ENCODE measurements at places on chromosomes 7 and 10.

DNA sequence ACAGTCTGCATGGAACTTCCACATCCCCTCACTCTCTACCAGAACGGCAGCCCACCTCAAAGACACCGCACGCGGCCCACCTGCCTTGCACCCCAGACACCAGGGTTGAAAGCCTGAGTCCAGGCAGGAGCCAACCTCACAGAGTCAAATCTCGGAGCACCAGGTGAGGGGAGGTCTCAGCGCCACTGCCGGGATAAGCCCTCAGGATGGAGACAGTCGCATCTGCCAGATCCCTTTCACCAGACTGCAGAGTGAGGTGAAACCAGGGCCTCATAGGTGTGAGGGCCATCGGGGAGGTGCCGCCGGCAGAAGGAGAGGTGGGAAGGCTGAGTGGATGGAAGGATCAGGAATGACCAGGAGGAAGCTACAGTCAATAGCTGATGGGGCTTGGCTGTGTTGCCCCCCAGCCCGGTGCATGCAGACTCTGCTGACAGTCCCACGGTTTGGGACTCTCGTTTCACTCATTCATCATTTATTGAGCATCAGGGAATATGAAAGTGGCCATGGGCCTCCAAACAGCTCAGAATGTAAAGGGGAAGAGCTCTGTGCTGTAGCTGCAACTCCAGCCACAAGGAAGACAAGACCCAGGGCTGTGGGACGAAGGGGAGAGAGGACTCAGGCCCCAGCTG, 315.0 kb downstream of the PTPRN2 start:
- DNase-seq = no peak

GRCh38 chr10:76547352-76547972, 1090.1 kb downstream of the KCNMA1 start:
- peak; percentile 92 for DNase-seq

GRCh38 chr7:121873289-121874194, 581 bp downstream of the PTPRZ1 start:
- DNase-seq = peak; percentile 31

DNA sequence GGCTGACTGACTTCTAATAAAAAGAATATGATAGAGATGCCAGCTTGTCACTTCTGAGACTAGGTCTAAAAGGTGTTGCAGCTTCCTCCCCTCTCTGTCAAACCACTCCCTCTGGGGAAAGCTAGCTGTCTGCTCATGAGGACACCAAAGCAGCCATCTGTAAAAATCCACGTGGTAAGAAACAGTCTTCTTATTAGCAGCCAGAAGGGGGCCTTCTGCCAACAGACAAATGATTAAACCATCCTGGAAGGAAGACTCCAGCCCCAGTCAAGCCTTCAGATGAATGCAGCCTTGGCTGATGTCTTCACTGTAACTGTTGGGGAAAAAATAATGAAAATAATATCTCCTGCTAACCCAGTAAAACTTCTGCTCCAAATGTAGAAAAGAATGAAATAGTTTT, 41.9 kb upstream of the DAGLB start:
- no peak for DNase-seq

DNA sequence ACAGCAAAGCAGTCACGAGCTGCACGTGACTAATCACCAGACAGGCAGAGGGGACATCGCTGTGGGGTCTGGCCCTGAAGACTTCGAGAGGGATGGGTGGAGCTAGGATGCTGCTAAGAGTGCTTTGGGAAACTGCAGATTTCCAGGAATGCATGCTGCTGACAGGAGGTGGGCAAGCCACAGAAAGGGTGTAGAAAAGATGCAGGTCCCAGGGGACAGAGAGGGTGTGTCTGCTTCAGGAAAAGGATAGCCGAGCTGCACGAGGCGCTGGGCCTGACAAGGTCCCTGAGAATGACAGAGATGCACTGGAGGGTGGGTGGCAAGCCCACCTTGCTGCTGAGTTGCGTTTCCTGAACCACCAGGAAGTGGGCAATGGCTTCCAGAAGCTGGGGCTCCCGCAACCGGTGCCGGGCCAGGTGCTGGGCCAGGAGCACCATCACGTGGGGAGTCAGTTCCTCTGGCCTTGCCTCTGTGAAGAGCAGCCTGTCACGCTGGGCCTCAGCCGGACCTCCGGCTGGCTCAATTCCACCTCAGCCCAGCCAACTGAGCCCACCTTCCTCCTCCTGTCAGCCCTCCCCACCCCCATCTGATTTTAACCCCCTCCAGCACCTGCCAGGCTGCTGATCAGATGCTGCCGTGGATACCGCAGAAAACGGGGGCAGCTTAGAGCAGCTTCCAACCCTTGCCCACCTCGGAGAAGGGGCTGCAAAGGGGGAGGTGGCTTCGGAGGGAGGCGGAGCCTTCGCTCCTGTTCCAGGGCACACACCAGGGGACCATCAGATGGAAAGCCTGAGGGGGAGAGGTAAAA, 2.2 kb downstream of the FASTK start:
- DNase-seq = no peak

- DNase-seq = no peak
These were observed 84.3 kb downstream of the TCERG1L start for GRCh38 chr10:131227163-131227740.

DNA sequence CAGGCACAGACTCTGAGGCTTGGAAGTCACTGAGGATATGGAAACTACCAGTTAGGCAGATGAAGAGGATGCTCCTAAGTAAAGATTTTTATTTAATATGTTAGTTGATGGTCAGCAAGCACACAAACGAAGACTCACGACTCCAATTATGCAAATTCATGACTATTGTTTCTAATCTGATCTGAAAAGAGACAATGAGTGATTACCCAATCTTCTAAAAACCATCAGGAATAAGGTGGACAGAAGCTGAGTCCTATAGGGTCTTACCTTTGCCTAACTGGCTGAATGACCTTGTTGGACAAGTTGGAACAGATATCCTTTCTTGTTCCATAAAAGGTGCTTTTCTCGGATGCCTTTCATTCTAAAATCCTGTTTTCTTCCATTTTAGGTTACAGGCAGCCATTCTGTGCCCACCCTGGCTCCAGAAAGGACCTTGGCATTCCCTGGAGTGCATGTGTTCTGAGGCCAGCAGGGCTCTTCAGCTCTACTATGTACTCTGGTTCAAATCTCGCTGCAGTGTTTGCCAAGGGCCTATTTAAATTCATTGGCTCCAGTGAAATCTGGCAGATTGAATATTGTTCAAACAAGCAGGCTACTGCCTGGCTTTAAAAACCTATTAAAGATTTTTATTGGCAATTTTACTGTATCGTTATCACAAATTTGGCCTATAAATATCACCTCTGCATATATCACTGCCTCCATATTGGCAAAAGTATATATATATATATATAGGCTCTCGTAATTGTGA, 77.5 kb downstream of the SLC25A13 start:
- DNase-seq = no peak

- DNase-seq = no peak
These were observed 35.0 kb downstream of the KIF11 start for GRCh38 chr10:92627845-92628480.

DNA sequence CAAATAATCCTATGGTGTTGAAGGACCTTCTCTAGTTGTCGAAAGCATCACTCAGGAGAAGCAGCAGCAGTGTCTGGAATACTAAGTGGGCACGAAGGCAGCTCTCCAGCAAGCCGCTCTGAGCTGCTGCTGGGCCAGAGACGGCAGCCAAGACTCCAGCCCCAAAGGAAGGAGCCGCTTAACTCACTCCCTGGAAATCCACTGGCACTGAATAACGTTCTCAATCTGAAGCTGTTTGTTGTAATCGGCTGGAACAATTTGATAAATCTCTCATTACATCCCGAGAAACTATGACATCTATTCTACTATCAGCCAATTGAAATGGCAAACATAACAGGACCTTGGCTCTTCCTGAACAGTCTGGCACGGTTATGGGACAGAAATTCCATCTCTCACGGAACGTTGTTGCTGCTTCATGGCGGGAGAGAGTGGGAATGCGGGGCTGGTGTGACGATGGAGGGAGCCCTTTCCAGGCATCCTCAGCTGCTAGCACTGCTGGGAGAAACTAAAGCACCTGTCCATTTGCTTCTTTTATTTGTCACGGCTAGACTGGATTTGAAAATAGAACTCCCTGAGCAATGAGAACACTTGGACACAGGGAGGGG, 331.5 kb upstream of the RNF32 start:
- no peak for DNase-seq

- no peak for DNase-seq
These were observed 60.8 kb downstream of the MDH2 start for GRCh38 chr7:76108540-76109233.

DNA sequence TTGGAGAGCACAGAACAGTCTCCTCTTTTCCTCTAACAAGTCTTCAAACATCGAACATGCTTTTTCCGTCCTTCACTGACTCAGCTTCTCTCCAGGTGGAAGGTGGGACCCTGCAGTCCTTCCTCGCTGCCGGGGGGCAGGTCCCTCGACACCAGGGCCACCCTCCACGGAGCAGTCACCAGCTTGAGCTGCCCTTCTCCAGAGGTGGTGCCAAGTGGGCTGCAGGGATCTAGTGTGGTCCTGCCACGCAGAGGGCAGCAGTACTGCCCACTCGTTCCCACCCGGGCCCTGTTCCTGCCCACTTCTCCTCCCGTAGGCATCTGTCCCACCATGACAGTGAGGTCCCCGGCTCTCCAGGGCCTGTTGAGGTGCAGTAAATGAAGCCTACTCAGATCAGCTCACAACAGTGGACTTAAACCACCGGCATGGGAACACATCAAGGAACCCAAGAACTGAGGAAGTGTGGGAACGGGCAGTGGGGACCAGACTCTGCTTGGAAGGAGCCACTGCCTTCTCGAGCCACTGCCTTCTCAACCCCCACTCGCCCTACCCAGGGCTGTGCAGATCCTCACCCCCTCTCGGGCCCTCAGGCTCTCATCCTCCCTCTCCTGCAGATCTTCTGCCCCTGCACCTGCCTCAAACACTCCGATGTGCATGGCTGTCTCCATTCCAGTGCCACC, 153.9 kb downstream of the OAT start:
- DNase-seq = no peak

GRCh38 chr7:105268511-105269392, 120.0 kb downstream of the SRPK2 start:
- no peak for DNase-seq

DNA sequence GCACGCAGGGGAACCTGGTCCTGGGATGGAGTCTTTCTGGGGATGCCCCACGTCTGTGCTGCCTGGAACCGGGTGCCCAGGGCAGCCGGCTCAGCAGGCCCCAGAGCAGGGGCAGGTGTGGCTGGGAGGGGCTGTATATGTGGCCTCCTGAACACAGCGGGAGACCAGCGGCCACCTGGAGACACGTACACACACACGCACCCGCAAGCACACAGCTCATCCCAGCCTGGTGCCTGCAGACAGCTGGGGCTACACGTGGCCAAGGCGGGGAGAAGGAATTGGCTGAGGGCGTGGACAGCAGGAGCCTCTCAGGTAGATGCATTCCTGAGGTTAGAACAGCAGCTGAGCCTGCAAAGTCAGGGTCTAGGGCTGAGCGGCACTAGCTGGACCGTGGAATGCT, 14.0 kb downstream of the ADAM8 start:
- DNase-seq = no peak

GRCh38 chr7:45601816-45602540, 27.8 kb downstream of the ADCY1 start:
- no peak for DNase-seq

GRCh38 chr7:49781996-49782395, 8.6 kb downstream of the VWC2 start:
- DNase-seq = no peak

- DNase-seq = no peak
These were observed 28.0 kb downstream of the SEPTIN7 start for GRCh38 chr7:35828817-35829216.

DNA sequence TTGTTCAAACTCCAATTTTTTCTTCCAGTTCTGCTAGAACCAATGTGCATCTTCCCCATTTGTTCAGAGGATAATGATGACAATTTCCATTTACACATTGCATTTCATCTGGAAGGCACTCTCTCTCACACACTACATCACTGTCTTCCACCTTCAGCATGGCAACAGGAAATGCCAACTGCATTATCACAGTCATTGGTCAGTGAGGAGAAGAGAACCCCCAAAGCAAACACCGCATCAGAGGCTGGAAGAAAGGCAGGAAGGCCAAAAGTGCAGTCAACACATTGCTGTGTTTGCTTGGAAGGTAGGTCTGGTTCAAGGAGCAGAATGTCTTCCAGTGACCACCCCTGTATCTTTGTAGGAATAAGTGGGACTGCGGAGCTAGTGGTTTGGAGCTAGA, 192.2 kb upstream of the RHOBTB1 start:
- DNase-seq = no peak

DNA sequence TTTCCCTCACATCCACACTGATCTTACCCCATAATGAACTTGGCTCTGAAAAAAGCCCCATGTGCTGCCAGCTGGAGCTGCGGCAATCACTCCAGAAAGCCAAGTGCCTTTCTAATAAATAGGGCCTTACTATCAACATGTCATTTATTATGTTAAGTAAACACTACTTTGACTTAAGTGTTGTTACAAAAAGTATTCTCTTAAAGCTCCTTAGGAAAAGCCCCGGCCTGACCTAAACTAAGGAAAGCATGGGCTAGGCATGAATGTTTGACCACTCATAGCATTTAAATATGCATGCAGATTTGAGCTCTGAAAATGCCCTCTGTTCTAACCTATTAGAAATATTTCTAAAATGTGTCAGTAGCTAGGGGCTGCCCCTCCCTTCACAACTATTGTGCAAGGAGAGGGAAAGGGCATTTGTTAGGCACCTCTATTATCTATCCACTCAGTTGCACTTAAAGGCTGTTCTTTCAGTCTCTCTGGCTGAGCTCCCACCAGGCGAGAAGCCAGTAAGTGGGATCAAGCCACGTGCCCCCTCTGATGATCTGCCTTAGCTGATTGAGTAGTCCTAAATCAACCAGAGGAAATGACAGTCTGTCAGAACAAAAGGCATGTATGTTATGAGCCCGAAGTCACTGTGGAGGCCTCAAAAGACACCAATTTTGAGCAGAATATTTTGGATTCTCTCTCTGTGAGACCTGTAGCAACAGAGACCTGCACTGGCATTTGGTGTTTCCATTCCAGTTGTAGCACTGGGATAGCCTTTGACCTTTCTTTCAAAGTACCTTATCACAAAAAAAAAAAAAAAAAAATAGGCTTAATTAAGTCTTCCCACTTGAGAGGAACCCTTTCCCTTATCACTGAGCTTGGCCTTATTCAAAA, 77.1 kb downstream of the ITGB8 start:
- DNase-seq = no peak

- DNase-seq = no peak
These were observed 52.2 kb downstream of the SEM1 start for GRCh38 chr7:96657347-96658021.

- DNase-seq = no peak
These were observed 8.8 kb downstream of the CYREN start for GRCh38 chr7:135161669-135162068.
